Upper lobe of left lung (tissue), 6 donors: ENCODE measurements at places on chromosomes 2 and 18.
A peak's percentile ranks its signal among the peaks of the same experiment; 100 is the strongest.

DNA sequence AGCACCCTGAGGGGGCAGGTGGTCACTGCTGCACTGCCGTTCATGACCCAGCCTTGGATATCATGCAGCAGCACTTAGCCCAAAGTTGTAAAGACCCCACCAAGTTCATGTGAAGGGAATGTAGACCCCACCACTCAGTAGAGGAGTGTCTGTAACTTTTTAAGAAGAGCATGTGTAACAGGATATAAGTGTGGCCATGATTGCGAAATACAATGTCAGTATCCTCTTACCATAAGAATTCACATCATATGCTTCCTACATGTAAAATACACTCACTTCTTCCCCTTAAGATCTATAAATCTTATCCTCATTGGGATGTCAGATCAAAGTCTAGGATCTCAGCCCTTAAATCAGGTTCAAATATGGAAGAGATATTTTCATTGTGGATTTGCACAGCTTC, 276.9 kb downstream of the PTPRM start:
- no peak for DNase-seq

GRCh38 chr2:72579591-72580180, 246.1 kb downstream of the EXOC6B start:
- no peak for DNase-seq

- peak; percentile 54 for DNase-seq
These were observed 337.1 kb downstream of the DYSF start for GRCh38 chr2:71790226-71791060.

DNA sequence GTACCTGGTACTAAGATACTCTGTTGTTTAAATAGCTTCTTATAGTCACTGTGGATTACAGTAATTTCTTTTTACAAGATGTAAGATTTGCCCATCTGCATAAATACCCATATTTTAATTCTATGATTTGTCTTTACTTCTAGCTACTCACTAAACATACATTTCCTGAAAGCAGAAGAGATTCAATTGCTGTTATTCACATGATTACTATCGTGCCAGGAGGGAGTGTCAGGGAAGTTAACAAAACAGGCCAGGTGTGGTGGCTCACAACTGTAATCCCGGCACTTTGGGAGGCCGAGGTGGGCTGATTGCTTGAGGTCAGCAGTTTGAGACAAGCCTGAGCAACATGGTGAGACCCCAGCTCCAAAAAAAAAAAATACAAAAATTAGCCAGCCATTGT, 33.8 kb downstream of the PRKCE start:
- DNase-seq, result no peak

GRCh38 chr2:36362291-36362690, 6.7 kb downstream of the CRIM1 start:
- DNase-seq, result no peak

DNA sequence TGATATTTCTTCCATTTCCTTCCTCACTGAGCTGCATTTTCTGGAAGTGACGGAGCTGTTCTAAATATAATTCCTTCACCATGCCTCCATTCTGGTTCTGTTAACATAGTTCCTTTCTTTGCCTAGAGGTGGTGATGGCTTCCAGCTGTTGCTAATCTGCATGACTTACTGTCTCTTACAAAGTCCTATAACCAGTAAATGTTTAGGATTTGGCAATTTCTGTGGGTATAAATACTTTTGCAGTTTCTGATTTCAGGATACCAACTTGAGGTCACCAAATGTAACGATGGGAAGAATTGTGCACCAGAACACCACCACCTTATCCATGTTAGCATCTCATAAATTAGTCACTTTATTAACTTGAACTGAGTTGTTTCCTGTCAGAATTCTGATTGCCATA, 101.7 kb upstream of the FN1 start:
- DNase-seq, result no peak

GRCh38 chr2:177174486-177174885, 38.1 kb upstream of the HNRNPA3 start:
- DNase-seq, result no peak

GRCh38 chr2:215775106-215775505, 238.2 kb downstream of the MREG start:
- no peak for DNase-seq

GRCh38 chr2:20212459-20212870, 12.5 kb downstream of the SDC1 start:
- DNase-seq, result no peak

GRCh38 chr2:7060631-7061449, 143.6 kb downstream of the RNF144A start:
- DNase-seq, result no peak

DNA sequence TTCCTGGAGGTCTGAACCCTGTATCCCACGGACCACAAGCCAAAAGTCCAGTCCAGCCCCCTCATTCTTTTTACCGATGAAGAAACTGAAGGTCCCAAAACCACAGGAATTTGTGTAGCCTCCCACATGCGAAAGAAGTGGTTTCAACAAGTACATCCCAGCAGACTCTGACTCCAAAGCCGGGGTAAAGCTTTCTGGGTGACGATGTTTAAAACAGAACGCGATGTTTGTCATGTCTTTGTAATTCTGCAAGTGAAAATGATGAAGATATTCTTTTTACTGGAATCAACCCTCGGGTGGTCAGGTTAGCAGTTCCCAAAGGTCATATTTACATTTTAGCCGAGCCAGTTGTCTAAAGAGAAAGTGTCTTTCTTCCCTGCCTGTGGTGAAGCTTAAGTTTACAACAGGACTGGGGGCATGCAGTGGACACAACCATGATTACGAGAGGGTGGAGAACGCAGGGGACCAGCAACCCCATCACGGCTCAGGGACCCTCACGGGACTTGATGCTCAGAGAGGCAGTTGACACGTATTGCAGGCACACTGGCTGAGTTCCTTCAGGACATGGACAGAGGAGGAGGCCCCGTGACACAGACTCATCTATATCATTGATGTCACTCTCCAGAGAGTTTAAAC, 17.8 kb upstream of the TMEM131 start:
- DNase-seq, result no peak

GRCh38 chr2:160368988-160369930, 124.3 kb downstream of the RBMS1 start:
- no peak for DNase-seq

GRCh38 chr18:63158676-63159291, 160.8 kb downstream of the BCL2 start:
- DNase-seq, result no peak

DNA sequence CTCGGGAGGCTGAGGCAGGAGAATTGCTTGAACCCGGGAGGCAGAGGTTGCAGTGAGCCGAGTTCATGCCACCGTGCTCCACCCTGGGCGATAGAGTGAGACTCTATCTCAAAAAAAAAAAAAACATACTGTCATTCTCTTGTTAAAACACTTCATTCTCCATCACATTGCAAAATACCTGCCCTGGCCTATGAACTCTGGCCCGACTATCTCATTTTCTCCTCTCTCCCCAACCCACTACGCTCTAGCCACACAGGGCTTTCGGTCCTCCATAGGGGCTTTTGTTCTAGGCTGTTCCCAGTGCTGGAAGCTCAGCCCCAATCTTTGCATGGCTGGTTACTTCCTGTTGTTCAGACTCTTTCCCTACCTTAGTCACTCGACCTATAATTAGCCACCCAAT, 10.3 kb downstream of the CEP76 start:
- no peak for DNase-seq

GRCh38 chr2:152065945-152066344, 32.9 kb downstream of the CACNB4 start:
- DNase-seq, result no peak

DNA sequence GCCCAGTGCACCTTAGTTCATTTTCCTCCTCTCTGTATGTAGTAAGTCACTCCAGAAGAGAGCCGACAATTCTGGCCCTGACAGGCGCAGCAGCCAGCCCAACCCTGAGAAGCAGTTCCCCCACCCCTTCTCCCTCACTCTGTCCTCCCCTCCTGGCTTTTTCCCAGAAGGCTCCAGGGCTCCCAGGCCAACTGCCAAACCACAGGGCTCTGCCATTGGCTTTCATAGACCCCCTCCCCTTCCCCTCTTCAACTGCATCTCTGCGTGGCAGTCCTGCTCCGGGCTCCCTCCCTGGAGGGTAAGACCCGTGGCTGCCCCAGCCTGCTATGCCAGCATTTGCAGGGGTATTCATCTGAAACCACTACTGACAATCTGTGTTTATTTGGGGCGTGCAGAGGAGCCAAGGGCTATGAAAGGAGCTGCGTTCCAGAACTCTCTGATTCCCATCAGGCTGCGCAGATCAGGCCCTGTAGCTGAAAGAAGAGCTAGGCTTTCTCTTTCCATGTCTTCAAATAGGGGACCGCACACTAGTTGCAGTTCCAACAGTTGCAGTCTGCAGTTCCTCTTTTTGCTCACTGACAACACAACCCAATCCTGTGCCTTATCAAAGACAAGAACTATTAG, 388.6 kb upstream of the TNP1 start:
- DNase-seq, result peak; percentile 14

DNA sequence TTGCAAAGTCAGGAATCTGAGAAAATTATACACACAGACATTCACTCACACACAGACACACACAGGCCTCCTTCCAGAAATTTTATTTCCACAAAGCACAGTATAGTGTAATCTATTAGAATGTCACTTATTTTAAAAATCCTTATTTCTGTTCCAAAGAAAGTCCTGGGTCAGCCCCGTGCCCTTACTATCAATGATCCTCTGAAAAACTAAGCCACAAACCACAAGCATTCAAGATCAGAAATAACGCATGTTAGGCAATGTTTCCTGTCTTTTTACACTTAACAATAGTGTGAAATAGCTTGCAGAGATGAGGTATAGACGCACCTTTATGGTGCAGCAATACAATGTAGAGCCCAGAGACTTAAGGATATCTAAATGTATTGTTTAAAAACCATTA, 25.8 kb downstream of the TBC1D8 start:
- no peak for DNase-seq

DNA sequence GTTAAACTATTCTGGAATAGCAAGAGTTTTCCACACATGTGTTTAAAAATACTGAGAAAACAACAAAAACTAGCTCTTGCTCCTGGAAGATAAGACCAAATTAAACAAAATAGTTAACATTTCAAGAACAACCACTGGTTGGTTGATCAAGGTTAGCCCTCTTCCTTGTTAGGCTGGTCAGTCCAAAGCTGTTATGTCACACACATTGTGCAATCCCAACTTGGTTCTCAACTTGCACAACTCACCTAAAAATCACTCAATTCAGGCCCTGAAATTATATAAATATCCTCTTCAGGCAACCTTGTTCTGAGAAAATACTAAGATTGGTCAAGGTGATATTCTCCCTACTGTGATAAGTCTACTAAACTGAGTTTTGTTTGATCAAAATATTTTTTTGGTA, 169.7 kb upstream of the LRP1B start:
- DNase-seq, result no peak

- no peak for DNase-seq
These were observed 778 bp downstream of the MFSD2B start for GRCh38 chr2:24010477-24011249.
